Activated T-helper 1 cell treated with anti-CD3 and anti-CD28 coated beads, Interleukin-12 subunit alpha, Interleukin-12 subunit beta, Interleukin-2, Interleukin-4 antibody, amounts not matched to agents 30 ng/mL and 10 ng/mL and 1 ng/mL, durations not matched to agents 14 hours and 24 hours and 36 hours (primary cell): ENCODE measurements at places on chromosomes 5 and 9.
A peak's percentile ranks its signal among the peaks of the same experiment; 100 is the strongest.

GRCh38 chr5:55320571-55320970, 12.8 kb downstream of the MTREX start:
- H3K36me3 ChIP-seq, result peaks cover 32% of the 10 kb centered on the region
- peaks cover 30% of the 10 kb centered on the region for H3K4me1 ChIP-seq
- DNase-seq, result no peak
- H3K27me3 ChIP-seq, result no peaks in the 10 kb centered on the region
- H3K4me3 ChIP-seq, result no peak overlapping the region

- H3K27me3 ChIP-seq, result no peaks in the 10 kb centered on the region
- H3K36me3 ChIP-seq, result no peaks in the 10 kb centered on the region
- H3K4me1 ChIP-seq, result no peaks in the 10 kb centered on the region
- H3K4me3 ChIP-seq, result no peak overlapping the region
These were observed 167.8 kb downstream of the TRIO start for GRCh38 chr5:14310901-14311300.

GRCh38 chr5:20656262-20656661, 668.3 kb upstream of the CDH18 start:
- no peak overlapping the region for H3K27ac ChIP-seq
- no peak for DNase-seq
- no peaks in the 10 kb centered on the region for H3K27me3 ChIP-seq
- no peak overlapping the region for H3K4me3 ChIP-seq
- H3K4me1 ChIP-seq, result no peaks in the 10 kb centered on the region

DNA sequence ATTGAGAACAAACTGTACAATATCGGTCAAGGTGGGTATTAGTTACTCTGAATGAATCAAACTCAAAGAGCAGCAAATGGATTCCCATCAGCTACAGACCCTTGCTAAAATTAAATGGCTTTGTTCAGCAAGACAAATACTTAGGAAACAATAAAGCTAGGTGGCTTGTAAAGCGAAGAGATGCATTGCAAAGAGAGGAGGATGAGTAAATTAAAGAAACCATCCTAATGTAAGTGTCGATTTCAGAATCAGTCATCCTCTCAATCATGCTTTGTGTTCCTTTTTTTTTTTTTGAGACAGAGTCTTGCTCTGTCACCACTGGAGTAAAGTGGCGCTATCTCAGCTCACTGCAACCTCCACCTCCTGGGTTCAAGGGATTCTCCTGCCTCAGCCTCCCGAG, 359.2 kb upstream of the ZNF462 start:
- no peaks in the 10 kb centered on the region for H3K27me3 ChIP-seq
- no peak overlapping the region for H3K27ac ChIP-seq
- no peak overlapping the region for H3K4me3 ChIP-seq
- DNase-seq, result no peak
- no peaks in the 10 kb centered on the region for H3K4me1 ChIP-seq

GRCh38 chr5:29214839-29215238, 1978.6 kb upstream of the CDH6 start:
- DNase-seq, result no peak
- no peak overlapping the region for H3K27ac ChIP-seq
- no peaks in the 10 kb centered on the region for H3K36me3 ChIP-seq
- no peaks in the 10 kb centered on the region for H3K4me1 ChIP-seq

DNA sequence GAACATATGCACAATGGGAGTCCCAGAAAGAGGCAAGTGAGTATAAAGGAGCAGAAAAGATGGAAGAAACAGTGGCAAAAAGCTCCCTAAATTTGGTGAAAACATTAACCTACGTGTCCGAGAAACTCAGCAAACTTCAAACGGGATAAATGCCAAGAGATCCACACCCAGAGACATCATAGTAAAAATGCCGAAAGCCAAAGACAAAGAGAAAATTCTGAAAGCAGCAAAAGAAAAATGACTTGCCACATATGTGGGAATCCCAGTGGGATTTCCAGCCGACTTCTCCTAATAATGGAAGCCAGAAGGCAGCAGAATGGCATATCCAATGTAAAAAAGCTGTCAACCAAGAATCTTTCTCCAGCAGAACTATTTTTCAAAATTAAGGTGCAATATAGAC, 101.2 kb downstream of the ADAMTS2 start:
- H3K4me1 ChIP-seq, result no peaks in the 10 kb centered on the region
- H3K36me3 ChIP-seq, result no peaks in the 10 kb centered on the region
- H3K27ac ChIP-seq, result no peak overlapping the region

DNA sequence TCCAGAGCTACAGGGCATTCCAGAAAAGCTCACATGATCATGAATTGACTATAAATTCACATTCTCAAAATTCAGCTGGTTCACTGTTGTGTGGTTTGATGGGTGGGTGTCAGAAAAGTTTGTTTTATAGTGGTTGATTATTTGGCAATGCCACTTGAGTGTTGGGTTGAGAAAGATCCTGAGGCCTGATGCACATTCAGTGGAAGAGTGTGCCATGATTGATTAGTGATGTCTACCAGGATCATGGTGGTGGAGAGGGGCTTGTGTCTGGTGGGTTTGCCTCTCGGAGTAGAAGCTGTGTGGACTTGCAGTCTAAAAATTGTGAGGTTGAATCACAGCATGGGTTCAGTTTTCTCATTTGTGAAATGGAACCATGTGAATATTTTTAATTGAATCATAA, 2.0 kb downstream of the NDUFS6 start:
- peak overlapping the region; percentile 58 for H3K4me3 ChIP-seq
- H3K36me3 ChIP-seq, result peaks cover 57% of the 10 kb centered on the region
- peak overlapping the region; percentile 9 for H3K27ac ChIP-seq
- no peaks in the 10 kb centered on the region for H3K27me3 ChIP-seq
- peaks cover 54% of the 10 kb centered on the region for H3K4me1 ChIP-seq

DNA sequence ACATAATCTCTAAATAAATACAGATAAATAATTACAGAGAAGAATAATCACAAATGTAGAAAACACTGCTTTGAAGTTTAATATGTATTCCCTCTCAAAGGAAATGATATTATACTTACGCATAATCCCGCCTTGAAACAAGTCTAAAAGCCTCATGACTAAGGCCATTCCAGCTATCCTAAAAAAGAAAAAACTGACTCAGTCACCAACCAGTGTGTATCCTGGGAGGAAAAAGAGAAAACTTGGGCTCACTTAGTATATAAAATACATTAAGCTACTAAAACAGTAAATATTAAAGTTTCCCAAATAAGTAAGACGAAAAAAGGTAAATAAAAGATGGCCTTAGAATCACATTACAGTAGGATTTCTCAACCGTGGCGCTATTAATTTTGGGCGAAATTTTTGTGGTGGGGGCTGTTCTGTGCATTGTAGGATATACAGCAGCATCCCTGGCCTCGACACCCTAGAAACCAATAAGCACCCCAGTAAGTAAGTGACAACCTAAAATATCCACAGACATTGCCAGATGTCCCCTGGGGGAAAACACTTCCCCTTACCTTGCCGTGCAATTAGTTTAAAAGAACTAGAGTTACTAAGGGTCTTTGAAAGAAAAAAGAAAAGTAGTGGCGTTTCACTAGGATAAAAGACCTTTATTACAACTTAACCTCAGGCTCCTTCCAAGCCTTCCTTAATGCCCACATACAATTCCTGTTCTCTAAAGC, 1.1 kb downstream of the HSPA9 start:
- DNase-seq, result no peak
- H3K27ac ChIP-seq, result peak overlapping the region; percentile 100
- H3K4me3 ChIP-seq, result peak overlapping the region; percentile 95

GRCh38 chr9:116927726-116928125, 240.6 kb downstream of the TRIM32 start:
- H3K36me3 ChIP-seq, result no peaks in the 10 kb centered on the region
- no peaks in the 10 kb centered on the region for H3K4me1 ChIP-seq
- H3K4me3 ChIP-seq, result no peak overlapping the region
- H3K27ac ChIP-seq, result no peak overlapping the region
- no peaks in the 10 kb centered on the region for H3K27me3 ChIP-seq
- no peak for DNase-seq

- no peaks in the 10 kb centered on the region for H3K4me1 ChIP-seq
- H3K27ac ChIP-seq, result no peak overlapping the region
- peaks cover 2% of the 10 kb centered on the region for H3K27me3 ChIP-seq
- no peaks in the 10 kb centered on the region for H3K36me3 ChIP-seq
- H3K4me3 ChIP-seq, result no peak overlapping the region
These were observed 212.2 kb upstream of the ACO1 start for GRCh38 chr9:32172256-32172655.

DNA sequence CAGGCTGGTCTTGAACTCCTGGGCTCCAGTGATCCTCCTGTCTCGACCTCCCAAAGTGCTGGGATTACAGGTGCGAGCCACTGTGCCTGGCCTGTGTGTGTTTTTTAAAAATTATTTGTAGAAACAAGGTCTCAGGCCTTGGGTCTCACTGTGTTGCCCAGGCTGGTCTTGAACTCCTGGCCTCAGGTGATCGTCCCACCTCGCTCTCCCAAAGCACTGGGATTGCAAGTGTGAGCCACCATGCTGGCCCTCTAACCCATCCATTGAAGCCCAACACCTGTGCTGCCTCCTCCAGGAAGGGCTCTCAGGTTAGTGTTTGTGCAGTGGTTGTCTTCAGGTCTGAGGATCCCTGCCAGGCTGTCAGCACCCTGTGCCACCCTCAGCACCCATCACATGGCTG, 56.6 kb downstream of the CXXC5 start:
- H3K4me1 ChIP-seq, result no peaks in the 10 kb centered on the region
- no peak overlapping the region for H3K4me3 ChIP-seq
- H3K36me3 ChIP-seq, result no peaks in the 10 kb centered on the region
- no peak overlapping the region for H3K27ac ChIP-seq
- DNase-seq, result no peak

DNA sequence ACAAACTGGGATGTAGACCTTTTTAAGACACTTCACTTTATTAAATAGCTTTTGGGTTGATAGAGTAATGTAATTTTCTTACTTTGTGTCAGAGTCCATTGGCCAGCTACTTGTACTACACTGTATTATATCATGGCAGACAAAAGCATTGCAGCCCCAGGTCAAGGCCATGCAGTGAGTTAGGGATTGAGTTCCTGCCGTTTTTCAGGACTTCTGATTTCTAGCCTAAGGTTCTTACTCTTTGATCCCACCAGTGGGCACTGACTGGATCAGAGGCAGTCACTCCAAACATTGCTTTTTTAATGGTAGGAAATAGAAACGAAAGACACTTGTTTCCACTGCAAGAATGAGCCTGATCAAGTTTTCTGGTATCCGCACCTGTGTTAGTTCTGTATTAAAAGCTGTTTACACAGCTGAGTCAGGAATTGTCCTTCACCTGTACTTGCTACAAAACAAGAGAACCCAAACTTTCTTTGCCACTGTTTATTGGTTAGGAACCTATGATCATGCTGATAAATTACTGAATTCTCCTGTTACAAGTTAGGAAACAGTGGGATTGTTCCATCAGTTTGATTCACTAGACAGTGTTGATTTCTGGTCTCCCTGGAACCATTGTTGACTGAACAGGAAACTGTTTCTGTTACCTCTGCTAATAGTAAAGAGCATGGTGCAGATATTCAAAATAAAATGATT, 22.1 kb downstream of the LRRC70 start:
- no peaks in the 10 kb centered on the region for H3K4me1 ChIP-seq
- H3K36me3 ChIP-seq, result no peaks in the 10 kb centered on the region
- H3K27me3 ChIP-seq, result no peaks in the 10 kb centered on the region
- no peak overlapping the region for H3K4me3 ChIP-seq
- no peak overlapping the region for H3K27ac ChIP-seq
- DNase-seq, result no peak

GRCh38 chr5:143016777-143017516, 246.8 kb downstream of the ARHGAP26 start:
- H3K4me1 ChIP-seq, result peaks cover 66% of the 10 kb centered on the region
- no peak for DNase-seq
- H3K4me3 ChIP-seq, result no peak overlapping the region
- H3K27ac ChIP-seq, result no peak overlapping the region
- H3K36me3 ChIP-seq, result peaks cover 26% of the 10 kb centered on the region

DNA sequence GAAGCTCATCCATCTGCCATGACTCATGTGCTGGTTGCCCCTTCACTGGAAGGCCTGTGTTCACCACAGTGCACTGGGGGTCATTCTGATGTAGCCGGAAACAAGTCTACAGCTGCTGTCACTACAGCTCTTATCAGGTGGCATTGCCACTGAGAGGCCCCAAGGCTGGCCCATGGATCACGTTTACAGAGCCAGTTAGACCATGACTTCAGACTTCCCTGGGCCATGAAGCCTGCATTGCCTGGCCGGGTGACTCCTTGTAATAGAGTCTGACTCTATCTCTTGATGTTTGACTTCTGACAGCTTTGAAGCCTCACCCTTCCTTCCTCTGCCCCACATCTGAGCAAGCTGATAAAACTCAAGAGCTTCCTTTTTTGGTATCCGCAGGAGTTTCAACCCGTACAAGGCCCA, 473.5 kb upstream of the DAP start:
- H3K36me3 ChIP-seq, result no peaks in the 10 kb centered on the region
- peaks cover 10% of the 10 kb centered on the region for H3K4me1 ChIP-seq
- H3K27ac ChIP-seq, result no peak overlapping the region
- no peak for DNase-seq

DNA sequence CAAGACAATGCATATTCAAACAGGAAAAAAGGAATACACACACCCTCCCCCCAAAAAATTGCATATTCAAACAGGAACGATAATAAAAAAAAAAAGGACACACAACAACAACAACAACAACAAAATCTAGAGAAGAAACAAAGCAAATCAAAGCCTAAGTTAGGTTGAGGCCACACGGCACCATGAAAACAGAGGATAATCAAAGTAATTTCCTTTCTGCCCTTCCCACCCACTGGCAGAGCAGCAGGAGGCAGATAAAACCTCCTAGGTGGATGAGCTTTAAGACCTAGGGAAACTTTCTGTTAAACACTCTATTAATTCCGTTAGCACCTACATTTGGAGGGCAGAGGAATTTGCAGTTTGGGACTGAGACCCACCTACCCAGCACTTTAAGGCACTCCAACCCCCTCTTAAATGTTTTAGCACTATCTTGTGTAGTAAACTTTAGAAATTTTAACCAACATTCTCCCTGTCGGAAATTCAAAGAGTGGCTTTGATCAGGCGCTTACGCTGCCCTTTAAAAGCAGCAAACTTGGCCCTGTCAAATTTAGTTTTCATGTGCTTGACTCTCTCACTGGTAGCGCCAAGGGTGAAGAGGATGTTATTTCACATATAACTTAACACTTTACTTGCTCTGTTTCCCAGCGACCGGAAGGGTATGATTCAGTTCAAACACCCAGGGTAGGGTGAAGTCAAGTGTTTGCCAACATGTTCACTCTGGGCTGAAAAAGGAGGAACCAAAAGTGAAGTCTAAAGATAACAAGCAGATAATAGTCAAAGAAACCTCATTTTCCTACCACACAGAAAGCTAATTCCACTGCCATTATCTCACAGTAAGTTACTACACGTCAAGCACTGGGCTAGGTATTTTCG, 9.2 kb downstream of the ENC1 start:
- H3K4me3 ChIP-seq, result no peak overlapping the region
- H3K4me1 ChIP-seq, result peaks cover 27% of the 10 kb centered on the region
- H3K27ac ChIP-seq, result peak overlapping the region; percentile 79
- H3K27me3 ChIP-seq, result no peaks in the 10 kb centered on the region
- peak; percentile 21 for DNase-seq
